ENCODE measurements at places on chromosomes 2 and 18.

DNA sequence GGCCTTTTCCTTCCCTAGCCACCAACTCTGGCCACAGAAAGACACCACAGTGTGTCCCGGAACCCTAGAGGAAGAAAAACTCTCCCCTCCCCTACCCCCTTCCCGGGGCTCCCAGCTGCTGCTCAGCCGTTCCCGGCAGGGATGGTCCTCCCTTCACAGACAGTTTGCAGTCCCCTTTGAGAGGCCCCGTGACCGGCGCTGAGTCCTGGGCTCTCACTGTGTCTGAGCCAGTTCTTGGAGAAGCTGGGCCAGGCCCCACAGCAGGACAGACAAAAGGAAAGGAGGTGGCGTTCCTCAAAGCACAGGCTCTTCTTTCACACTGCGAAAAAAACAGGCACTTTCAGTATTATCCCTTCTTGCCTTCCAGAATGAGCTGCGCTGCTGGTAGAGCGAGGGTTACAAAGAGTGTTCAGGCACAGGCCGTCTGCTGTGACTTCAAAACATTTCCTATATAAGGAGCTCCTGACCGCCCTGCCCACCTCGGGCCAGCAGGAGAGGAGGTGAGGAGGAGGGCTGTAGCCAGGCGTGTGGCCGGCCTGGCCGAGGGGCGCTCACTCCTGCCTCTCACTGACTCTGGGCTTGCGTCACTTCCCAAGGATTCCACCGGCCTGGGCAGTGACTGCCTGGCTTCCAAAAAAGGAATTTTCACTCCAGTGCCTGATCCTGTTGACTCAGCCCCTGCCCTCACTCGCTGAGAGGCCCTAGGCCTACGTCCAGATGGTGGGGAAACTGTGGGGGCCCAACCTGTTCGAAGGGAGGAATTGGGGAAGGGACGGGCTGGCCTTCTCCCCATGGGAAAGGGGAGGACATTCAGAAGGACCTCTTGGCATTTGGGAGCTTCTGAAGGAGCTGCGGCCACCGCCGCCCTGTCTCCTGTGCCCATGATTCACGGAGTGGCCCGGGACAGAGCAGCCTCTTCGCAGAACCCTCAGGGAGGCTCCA is 24.9 kb downstream of the CIDEA start:
- DNase-seq, result no peak

GRCh38 chr2:15701341-15701907 is 109.8 kb downstream of the DDX1 start:
- no peak for DNase-seq

DNA sequence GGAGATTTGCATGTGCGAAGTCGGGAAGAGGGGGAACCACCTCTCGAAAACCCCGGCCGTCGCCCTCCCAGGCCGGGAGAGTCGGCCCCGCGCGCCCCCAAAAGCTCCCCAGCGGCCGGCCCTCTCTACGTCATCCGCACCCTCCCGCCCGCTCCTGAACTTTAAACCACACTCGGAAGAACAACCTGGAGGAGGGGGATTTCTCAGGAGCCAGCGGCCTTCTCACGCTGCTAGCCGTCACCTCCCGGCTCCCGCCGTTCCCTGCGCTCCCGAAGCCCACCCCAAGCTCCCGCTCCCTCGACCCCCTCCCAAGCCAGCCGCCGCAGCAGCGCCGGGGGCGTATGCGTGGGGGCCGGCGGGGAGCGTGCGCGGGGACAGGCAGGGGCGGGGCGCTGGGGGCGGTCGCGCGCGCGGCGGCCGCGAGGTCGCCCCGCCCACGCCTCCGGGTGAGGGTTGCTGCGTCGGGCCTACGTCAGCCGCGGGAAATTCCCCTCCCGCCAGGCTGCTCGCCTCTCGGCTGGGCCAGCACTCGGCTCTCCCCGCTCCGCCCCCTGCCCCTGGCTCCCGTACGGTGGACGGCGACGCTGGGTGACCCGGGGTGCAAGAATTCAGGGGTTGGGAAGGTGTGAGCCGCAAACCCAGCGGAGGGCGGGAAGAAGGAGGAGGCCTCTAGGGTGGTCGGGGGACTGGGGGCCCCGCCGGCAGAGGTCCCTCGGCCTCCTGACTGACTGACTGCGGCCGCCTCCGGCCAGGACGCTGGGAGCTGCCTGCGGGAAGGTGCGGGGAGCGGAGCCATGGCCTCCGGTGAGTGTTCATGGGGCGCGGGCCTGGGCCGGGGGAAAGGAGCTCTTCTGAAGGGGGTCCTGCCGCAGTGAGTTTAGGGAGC is at the start of gene REL:
Gene REL, plus strand, starts transcription at position 528 of the 886 bp plus-strand sequence. Its CDS starts 267 bp downstream, at position 795.
- peak; percentile 66 for DNase-seq

DNA sequence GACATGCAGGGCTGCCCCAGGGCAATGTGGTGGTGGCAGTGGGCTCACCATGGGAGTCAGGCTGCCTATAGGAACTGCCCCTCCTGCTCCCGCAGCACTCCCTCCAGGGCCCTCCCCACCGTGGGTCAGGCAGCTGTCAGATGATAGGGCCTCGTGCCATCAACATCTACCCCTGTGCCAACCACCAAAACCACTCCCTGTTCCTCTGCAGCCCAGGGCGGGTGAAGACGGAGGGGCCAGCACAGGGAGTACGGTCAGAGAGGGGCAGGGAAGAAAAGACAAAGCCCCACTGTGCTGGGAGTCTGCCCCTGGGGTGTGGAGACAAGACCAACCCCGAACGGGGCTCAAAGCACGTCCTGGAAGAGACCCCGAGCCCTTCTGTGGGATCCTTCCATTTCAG is 97.4 kb downstream of the TNS1 start:
- no peak for DNase-seq

GRCh38 chr2:159799833-159800232 is 1.8 kb upstream of the CD302 start:
- no peak for DNase-seq

GRCh38 chr2:204086167-204086566 is 149.6 kb downstream of the ICOS start:
- no peak for DNase-seq

DNA sequence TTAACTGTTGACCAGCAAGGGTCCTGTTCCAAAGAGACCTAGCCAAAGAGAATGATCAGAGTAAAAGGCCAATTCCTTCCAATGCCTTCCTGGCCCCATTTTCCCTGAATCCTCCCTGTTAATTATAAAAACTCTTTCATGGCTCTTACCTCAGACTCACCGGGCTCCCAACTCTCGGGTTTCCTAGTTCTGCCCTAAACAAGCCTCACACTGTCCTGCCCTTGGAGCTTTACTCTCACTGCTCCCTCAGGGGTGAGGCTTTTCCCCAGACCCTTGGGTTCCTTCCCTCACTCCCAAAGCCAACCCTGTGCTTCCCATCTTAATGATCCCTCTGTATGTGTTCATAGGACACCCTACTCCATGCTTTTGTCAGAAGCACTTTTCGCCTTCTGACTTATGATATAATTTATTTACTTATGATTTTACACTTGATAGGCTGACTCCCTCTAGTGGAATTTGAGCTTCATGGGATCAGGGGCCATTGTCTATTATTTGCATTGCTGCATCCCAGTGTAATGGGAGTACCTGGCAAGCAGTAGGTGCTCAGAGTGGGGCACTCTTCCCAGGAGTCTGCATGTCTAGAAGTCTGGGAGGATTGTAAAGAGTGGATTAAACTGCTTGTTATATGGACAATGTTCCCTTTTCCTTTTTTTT is 29.9 kb upstream of the ZNG1B start:
- DNase-seq, result no peak

DNA sequence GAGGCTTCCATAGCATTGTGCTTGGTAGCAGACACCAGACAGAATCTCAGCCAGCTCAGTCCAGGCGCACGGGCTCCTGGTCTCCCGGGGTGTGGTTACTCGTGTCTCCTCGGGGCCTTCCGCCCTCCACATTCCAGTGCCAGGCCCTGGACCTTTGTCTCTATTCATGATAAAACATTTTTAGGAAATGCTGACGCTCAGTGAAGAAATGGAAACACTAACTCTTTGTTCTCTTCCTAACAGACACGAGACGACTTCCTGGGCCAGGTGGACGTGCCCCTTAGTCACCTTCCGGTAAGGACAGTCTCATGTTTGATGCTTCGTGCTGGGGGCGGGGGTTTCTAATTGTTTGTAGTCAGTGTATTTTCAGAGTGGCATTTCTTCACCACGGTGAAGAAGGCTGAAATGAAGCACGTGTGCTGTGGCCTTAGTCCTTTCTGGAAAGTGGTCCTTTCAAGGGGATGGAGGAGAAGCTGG is 271.8 kb downstream of the NEDD4L start:
- peak; percentile 79 for DNase-seq

- no peak for DNase-seq
Measured at GRCh38 chr18:55381277-55381676, 206.7 kb downstream of the TCF4 start.

GRCh38 chr2:224682134-224682533 is 34.0 kb downstream of the CCDC195 start:
- DNase-seq, result no peak

GRCh38 chr2:86785456-86785855 is 5.3 kb downstream of the CD8A start:
- DNase-seq, result no peak

- DNase-seq, result no peak
Measured at GRCh38 chr18:23277399-23277798, 142.1 kb downstream of the CABLES1 start.

DNA sequence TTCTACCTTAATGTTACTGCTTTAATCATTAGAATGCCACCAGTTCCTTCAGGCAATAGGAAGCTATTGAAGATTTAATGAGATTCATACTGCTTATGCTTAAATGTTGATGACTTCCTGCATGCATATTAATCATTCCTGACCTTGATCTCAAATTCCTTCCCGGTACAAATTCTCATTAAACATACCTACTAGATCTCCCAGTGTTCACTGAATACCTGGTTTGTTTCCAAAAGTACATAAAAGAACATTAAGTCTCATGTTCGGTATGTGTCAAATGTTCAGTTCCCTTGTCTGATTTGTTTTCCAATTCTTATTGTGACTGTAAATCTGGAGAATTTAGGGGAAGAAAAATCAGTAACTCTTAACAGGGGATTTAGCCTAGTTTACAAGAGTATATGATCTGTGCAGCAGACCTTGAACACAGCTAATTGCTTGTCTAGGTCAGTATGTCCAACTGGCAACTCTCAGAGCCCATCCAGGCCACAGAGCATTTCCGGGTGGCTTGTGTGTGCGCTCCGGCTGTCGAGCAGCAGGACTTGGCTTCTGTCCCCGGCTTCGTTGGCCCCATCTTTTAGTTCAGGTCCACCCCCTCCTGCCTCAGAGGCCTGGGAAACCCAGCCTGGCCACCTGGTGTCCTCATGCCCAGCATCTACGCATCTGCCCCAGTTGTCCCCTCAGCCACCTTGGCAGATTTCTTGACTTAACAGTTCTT is 13.1 kb downstream of the METAP1D start:
- no peak for DNase-seq

DNA sequence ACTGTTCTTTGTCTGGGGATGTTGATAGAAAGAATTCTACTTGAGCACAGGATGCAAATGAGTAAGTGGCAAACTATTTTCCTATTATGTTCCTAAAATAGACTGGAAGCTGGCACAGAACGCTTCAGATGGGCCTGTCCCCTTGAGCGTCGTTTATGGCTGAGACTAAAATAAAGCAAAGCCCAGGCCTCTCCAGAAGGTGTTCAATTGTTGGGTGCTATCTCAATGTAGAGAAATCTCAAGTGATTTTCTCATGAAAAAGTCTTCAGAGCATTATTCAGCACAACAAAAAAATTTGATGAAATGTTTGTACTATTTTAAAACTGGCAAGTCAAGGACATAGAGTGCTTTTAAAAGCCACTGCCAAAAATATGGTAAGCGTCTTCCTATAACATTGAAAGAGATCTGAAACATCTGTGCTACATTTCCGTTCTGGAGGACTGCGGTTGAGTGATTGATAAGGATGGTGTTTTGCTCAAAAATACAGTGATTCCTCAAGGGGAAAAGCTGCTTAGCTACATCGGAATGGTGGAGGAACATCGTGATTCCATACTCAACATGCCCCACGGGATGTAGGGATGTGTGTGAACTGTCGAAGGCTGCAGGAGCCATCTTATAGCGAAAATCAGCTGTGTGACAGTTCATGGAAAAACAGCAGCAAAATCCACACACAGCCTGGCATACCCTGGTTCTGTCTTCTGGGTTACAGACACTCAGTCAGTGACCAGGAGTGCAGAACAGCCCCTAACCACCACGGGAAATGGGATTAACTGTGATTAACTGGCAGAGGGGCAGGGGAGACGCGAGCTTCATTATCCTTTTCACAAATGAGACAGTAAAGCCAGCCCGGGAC is 10.4 kb upstream of the LRRFIP1 start:
- peak; percentile 85 for DNase-seq

GRCh38 chr2:65070172-65070830 is 14.1 kb downstream of the CEP68 start:
- DNase-seq, result peak; percentile 42

DNA sequence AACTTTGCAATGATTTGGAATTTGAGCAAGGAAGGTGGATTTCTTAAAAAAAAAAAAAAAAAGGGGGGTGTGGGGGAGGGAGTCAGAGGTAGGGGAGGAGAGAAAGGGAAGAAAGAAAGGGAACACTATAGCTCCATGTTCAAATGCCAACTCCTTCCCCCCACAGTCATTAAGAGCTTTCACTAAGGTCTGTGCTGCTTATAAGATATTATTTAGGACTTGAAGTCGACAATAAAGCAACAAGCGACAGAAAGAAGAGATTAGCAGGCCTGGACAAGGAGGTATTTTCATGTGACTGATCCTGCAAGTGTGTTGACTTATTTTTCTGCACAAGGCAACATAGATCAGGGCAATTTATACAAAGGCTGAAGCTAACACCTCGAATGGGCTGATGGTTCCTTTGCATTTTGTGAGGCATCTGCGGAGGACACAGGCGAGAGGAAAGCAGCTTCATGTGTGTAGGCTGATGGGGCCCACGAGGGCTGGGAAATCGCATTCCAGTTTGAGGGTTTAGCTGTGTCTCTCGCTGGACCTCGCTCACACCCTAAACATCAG is 382.0 kb downstream of the SOX11 start:
- DNase-seq, result no peak

- no peak for DNase-seq
Measured at GRCh38 chr2:174176898-174177297, 71.4 kb downstream of the OLA1 start.

GRCh38 chr18:63784787-63785452 is 9.7 kb downstream of the SERPINB7 start:
- no peak for DNase-seq

- no peak for DNase-seq
Measured at GRCh38 chr2:171550613-171551012, 28.3 kb downstream of the CYBRD1 start.

DNA sequence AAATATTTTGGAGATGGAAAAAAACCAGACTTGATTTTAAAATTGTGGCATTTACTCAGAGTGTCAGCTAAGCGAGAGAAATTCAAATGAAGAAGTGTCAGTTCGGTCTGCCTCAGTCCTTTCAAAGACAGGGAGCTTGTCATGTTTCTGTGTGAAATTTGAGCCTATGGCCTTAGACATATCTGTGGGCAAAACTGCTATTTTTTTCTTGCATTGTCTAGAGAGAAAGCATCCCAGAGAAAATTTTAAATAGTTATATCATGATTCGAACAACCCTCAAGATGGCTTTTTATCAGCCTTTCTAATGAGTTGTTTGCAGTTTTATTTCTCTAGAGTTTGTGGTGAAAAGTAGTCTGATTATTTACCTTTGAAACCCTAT is 50.2 kb upstream of the KCNE4 start:
- DNase-seq, result no peak

Data from COLO829 (cell line).